ENCODE measurements at places on chromosomes 7 and 10. TPM values are rescaled to one million over a fixed set of nuclear protein-coding genes. Genes with fewer than 3 reads are reported as not detected.

The PON1 gene
- total RNA-seq, result not detected

DNA sequence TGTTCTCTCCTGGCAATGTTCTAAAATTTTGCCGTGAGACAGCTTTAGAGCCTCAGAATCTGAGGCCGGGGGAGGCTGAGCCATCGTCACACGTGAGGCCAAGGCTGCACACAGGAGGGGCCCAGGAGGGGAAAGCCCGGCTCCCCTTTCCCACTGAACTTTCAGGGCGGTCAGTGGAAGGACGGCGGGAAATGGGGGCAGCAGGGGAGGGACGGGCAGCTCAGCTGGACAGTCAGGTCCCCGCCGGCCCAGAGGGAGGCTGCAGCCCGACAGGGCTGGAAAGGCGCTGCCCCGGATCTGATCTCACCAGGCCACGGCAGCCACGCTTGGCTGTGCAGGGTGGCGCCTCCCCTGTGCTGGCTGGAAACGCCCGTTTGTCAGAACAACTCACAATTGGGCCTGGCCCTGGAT is 43.3 kb upstream of the ADGRA1 start:
- H3K4me3 ChIP-seq, result no peak overlapping the region
- no peak overlapping the region for H3K27ac ChIP-seq
- peaks cover 3% of the 10 kb centered on the region for H3K4me1 ChIP-seq

- DNase-seq, result no peak
- H3K36me3 ChIP-seq, result no peaks in the 10 kb centered on the region
- no peaks in the 10 kb centered on the region for H3K27me3 ChIP-seq
Observed at GRCh38 chr7:115058726-115059125, 136.8 kb downstream of the MDFIC start.

DNA sequence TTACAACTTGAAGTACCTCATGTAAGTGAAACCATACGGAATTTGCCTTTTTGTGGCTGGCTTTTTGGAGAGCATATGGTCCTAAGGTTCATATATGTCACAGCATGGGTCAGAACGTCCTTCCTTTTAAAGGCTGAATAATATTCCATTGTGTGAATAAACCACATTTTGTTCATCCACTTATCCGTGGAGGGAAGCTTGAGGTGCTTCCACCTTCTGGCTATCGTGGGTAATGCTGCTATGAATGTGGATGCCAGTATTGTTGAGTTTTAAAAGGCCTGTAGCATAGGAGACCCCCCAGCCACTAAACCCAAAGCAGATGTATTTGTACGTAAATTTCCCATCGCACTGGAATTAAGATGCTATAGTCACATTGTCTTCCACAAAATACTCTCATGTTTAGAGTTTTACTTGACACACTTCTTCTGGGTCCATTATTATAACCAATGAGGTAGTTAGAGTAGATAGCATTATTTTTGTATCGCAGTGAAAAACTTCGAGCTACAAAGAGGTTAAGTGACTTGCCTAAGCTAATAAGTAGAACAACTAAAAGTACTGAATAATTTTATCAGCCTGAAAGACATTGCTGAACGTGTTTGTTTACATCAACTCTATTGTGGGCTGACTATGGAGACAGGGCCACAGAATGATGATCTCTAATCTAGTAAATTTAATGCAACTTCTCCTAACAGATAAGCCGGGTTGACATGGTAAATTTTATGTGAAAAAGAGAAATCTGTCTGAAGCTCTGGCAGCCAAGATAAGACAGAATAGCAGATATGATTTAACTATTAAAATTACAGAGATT is 183.0 kb upstream of the CTBP2 start:
- peak; percentile 13 for DNase-seq
- H3K4me1 ChIP-seq, result peaks cover 4% of the 10 kb centered on the region
- H3K27ac ChIP-seq, result no peak overlapping the region
- no peaks in the 10 kb centered on the region for H3K27me3 ChIP-seq

- no peak for DNase-seq
- no peaks in the 10 kb centered on the region for H3K4me1 ChIP-seq
- H3K27ac ChIP-seq, result no peak overlapping the region
- no peaks in the 10 kb centered on the region for H3K36me3 ChIP-seq
Observed at GRCh38 chr7:81236560-81236959, 317.7 kb upstream of the SEMA3C start.

The KLHDC10 gene
- 33.8 TPM for total RNA-seq

The GRID2IP gene
- 0.61 TPM for total RNA-seq
